ENCODE measurements at places on chromosomes 3 and 15.

- DNase-seq = no peak
Observed at GRCh38 chr15:97383516-97383915, 577.0 kb upstream of the ARRDC4 start.

DNA sequence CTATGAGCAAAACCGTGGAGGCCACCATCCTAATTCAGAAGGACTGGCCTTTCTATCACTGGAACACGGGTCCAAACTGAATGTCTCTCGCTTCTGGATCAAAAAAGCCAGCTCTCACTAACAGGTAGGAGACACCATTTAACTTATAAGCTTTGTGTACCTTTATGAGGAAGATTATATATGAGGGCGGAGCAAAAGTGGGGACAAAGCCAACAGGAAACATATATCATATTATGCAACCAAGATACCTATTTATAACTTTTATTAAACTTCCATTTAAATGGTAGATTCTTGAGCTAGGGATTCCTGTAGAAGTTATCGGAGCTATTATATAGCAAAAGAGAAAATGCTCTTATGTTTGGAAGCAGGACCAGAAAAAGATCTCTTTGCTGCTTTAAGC, 78.4 kb downstream of the IGF2BP2 start:
- DNase-seq = no peak

DNA sequence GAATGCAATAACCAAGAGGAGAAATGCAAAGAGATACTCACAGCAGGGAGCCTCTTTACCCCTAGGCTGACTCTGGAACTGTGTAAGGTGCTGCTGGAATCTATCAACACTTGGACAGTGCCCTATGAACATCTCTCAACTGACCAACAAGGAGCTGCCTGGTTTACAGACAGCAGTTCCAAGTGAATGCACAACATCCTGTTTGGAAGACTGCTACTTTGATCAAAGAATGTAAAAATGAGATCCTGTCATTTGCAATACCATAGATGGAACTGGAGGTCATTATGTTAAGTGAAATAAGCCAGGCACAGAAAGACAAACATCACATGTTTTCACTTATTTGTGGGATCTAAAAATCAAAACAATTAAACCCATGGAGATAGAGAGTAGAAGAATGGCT, 136.3 kb downstream of the IMPG2 start:
- DNase-seq = no peak

- DNase-seq = no peak
Observed at GRCh38 chr3:167885277-167885676, 149.8 kb downstream of the SERPINI1 start.

- no peak for DNase-seq
Observed at GRCh38 chr3:163766112-163766511, 1312.2 kb downstream of the SI start.

- DNase-seq = peak; percentile 49
Observed at GRCh38 chr3:123081718-123082369, 15.0 kb downstream of the PDIA5 start.

DNA sequence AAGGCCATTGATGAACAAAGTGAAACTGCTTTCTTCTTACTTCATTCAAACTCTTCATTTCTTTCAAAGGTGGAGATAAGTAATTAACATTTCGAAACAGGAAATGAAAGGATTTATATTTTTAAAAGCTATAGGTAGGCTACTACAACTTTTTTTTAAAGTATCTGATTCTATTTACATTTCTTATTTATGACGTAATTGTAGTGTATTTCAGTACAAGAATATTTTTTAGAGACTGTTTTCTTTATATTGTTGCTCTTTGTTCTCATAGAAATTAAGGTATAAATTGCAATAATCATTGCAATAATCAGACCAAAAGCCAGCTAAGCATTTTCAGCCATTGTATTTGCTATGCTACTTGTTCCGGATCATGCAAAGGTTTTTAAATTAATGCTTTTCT, 13.7 kb downstream of the ZFAND6 start:
- no peak for DNase-seq

DNA sequence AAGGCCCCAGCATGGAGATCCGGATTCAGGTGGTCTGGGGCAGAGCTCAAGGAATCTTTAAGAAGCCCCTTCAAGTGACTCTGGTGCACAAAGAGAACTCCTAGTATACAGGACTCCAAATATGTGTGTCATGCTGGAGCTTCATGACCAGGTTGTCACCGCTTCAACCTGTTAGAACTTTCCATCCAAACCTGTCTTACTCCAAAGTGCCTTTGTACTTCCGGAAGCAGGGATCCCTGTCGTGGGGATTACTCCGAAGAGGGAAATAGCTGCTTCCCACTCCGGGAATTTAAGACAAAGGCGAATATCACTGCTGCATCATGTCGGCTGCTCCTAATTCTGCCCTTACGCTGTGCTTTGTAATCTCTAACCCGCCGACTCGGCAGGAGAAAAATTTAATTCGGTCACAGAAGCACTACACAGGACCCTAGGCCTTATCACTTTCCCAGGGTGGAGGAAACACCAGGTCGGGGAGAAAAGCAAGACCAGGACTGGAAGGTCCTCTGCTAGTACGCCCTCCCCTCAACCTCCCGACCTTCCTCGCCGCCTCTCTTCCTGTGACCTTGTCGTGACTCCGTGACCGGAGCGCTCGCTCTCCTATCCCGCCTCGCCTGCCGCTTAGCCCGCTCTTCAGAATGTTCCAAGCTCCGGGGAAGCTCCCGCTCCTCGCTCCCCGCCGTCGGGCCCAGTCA, 730 bp downstream of the HIGD1A start:
- no peak for DNase-seq

DNA sequence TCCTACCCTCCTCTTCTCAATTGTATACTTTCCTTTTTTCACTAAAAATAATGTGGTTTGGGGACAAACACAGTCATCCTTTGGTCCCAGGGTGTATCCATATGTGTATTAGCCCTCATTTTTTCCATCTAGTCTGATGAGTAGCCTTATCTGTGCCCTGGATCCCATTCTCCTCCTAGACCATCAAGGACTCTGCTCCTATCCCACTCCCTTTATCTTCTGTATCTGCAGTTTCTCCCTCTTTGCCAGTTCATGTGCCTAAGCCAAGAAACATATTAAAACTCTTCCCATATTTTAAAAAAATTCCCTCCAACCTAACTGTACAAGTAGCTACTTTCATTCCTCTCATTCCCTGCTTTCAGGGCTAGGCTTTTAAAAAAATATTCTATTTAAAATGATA, 25.2 kb downstream of the CCDC14 start:
- no peak for DNase-seq

DNA sequence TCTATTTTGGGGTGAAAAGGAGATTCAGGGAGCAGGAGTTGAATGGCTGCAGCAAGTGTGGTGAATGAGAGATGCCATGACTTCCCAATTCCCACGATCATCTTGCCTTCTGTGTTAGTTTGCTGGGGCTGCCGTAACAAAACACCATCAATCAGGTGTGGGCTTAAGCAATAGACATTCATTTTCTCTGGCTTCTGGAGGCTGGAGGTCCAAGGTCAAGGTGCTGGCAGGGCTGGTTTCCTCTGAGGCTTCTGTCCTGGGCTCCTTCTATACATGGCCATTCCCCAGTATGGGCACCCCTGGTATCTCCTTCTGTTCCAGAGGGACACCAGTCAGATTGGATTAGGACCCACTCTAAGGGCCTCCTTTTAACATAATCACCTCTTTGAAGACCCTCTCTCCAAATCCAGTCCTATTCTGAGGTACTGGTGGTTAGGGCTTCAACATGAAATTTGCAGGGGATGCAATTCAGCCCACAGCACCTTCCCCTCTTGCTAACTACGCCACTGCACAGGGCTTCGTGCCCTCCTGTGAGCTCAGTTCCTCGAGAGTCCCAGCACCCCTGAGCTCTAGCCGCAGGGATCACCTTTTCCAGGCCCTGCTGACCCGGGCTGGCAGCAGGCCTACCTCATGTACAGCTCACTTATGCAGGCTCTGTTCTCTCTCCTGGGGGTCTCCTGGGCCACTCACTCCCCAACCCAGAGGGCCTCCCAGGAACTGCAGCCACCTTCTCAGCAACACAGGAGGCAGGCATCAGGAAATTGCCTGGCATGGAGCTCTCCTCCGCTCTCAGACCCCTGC, 37.3 kb upstream of the SLC6A11 start:
- DNase-seq = no peak

GRCh38 chr15:32802286-32802936, 84.6 kb downstream of the GREM1 start:
- peak; percentile 97 for DNase-seq

GRCh38 chr3:101938262-101938847, 89.0 kb downstream of the NFKBIZ start:
- DNase-seq = no peak

DNA sequence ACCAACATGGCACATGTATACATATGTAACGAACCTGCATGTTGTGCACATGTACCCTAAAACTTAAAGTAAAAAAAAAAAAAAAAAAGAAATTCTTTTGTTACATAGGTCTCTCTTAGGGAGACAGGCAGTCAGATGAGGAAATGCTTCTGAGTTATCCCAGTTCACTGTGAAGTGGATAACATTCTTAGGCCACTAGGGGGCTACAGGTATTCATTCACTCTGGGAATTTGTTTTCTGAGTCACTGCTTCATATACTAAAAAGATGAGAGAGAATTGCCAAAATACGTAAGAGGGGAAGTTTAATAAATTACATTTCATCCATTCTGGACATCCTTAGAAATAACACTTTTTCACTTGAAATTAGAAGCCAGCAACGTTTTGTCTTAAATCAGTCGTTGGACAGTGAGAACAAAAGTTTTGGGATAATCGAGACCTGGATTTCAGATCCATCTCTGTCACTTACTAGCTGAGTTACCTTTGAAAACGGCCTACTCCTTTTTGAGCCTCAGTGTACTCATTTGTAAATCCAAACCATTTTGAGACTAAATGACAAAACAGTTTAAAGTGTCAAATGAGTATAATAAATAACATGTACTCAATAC, 738.4 kb upstream of the ALCAM start:
- DNase-seq = peak; percentile 64

DNA sequence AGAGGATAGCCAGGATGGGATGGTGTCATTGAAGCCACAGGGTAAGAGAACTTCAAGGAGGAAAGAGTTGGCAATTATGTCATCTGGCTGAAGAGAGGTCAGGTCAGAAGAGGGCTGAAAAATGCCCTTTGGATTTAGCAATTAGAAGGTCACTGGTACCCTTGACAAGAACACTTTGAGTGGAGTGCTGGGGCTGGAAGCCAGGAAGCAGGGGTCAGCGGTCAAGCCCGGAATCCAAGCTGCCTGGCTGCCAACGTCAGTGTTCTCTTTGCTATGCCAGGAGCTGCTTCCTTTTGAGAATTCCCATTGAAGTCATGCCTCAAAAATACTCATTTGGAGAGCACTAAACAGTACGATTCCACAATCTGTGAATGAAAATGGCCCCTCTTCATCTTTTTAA, 386.5 kb downstream of the SHQ1 start:
- no peak for DNase-seq

DNA sequence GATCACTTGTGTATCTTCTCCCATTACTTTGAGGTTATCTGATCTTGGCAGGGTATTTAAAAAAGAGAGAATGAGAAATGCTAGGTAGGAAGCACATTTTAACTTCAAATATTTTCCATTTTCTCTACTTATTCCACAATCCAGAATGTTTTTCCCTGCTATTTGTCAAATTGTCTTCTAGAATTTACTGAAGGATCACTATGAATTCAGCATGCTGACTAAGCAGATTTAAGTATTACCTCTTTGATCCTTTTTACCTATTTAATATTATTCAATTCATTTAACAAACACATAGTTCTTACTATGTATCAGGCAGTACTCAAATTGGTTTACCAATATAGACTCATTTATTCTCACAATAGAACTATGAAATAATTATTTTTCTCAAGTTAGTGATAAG, 463.4 kb upstream of the ARL6 start:
- DNase-seq = no peak
